MG63 (cell line): ENCODE measurements at places on chromosomes 16 and 17. TPM values are rescaled to one million over a fixed set of nuclear protein-coding genes. Genes with fewer than 3 reads are reported as not detected.

DNA sequence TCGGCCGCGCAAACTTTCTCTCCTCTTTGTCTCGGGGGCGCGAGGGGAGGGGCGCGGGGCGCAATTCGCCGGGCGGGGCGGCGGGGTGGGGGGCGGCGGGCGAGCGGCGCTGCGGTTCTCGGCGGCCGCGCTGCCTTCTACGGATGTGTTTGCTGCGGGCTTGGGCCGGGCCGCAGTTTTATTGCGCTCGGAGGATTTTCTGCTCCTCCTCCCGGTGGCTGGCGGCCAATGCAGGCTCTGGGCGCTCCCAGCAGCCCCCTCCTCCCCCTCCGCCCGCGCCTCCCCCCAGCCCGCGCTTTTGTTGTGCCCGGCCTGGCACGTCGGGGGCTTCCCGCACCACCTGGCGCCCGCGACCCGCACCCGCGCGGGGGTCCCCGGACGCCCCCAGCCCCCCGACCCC lies at the start of gene TIMP2:
TSS of gene TIMP2 (minus strand) at position 154 of the 400 bp plus-strand sequence. CDS start 299 bp downstream, outside the sequence.
- peak; percentile 90 for DNase-seq

DNA sequence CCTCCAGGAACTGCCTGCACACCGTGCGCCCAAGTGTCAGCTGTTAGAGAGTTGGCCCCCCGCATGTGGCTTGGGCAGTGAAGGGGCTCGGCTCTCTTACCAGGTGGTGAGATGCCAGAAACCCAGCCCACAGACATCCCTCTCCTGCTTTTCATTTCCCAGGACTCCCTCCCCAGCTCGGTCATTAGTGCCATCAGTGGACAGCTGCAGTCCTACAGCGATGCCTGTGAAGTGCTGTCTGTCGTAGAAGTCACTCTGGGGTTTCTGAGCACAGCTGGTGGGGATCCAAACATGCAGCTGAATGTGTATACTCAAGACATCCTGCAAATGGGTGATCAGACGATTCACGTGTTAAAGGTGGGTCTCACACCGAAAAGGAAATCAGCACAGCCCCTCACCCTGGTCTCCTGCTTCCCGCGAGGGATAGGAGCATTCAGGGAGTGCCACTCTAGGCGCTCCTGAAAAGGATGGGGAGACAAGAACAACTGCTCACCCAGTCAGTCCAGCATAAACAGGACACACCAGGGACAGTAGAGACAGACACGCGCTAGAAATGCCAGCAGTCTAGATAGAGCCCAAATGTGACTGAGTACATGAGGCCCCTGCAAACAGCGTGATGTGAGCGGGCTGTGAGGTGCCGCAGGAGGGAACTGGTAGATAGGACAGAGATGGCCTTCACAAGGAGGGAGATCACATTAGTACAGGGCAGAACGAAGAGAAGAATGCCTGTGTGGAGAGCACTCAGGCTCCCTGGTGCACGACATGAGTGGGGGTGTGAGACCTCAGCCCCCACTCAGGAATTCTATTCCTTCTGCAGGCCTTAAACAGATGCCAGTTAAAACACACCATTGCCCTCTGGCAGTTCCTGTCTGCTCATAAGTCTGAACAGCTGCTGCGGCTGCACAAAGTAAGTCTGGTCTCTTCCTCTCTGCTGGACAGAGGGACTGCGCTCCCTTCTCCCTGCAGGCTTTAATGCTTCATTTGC lies 25.7 kb upstream of the ENDOV start:
- no peak for DNase-seq

GRCh38 chr16:31700530-31701388 lies 172.8 kb upstream of the ZNF267 start:
- no peak for DNase-seq

GRCh38 chr16:30666681-30667080 lies 8.4 kb downstream of the FBRS start:
- no peak for DNase-seq

- DNase-seq, result no peak
These were observed 116.3 kb downstream of the SOX9 start for GRCh38 chr17:72236980-72237633.

The MPP3 gene
- 3.9 and 4.4 TPM in 2 replicates for total RNA-seq

GRCh38 chr17:33144837-33145236 lies 148.3 kb downstream of the ASIC2 start:
- no peak for DNase-seq

GRCh38 chr16:72464597-72465368 lies 292.8 kb upstream of the PMFBP1 start:
- no peak for DNase-seq

GRCh38 chr17:60229188-60229802 lies 79.5 kb downstream of the CA4 start:
- peak; percentile 23 for DNase-seq

The CD300LB gene
- not detected in 2 replicates for total RNA-seq

The NPIPB9 gene
- 0.46 TPM in 1 of 2 replicates, not detected in the other for total RNA-seq

DNA sequence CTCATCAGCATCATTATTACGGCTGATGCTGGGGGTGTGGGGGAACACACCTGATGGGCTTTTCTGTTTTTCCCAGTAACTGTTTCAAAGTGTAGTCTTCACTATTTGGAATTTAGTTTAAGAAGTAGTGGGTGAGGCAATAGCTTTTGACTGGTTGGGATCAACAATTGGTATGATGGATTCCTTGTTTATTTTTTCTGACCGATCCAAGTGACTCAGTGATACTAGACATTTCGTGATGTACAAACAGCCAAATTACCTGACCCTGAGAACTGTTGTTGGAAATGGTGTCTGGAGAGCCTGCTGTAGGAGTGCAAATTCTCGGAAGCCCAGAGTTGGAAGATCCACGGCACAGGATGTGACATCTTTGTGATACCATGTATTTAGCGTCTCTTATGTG lies 204.2 kb downstream of the PRKCA start:
- no peak for DNase-seq

DNA sequence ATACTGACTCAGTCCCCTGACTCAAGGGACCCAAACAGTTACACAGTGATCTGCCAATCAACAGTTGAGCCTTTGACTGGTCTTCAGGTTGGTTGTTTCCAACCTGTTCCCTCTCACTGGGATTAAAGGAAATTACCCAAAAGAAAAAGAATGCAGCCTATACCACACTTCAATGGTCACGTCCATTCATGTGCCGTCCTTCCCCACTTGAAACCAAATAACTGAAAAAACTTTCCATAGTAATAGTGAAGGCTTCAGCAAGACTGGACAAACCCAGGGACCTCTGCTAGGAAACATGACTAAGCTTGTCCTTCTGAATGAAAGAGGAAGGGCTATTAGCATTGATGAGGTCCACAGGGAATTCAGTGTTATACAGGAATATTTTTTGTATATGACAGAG lies 30.6 kb downstream of the MRPS23 start:
- DNase-seq, result no peak

- DNase-seq, result no peak
These were observed 63.3 kb downstream of the NXN start for GRCh38 chr17:916315-916714.

DNA sequence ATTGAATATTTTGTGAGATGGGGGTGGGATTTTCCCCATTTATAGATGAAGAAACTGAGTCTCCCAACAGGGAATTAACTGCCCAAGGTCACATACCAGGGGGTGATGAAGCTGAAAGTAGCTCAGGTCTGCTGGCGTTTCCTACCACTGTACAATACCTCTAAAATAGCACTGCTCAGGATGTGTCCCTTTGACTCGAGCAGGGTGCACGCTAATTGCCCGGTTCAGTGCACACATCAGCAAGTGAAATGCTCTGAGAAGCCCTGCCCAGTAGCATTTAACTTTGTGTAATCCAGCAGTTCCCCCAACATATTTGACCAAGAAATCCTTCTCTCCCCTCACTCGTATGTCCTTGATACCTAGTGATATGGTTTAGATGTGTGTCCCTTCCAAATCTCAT lies 50.1 kb upstream of the DDX52 start:
- no peak for DNase-seq

The ITGA2B gene
- total RNA-seq, result not detected in 2 replicates

The SLC12A3 gene
- total RNA-seq, result not detected in 2 replicates

GRCh38 chr16:75495076-75495674 lies at the start of gene CHST6:
CHST6 (minus strand) TSS chr16:75495441; CDS start chr16:75479828, 15,613 bp downstream.
- DNase-seq, result no peak

The ARL5C gene
- total RNA-seq, result not detected in 2 replicates

DNA sequence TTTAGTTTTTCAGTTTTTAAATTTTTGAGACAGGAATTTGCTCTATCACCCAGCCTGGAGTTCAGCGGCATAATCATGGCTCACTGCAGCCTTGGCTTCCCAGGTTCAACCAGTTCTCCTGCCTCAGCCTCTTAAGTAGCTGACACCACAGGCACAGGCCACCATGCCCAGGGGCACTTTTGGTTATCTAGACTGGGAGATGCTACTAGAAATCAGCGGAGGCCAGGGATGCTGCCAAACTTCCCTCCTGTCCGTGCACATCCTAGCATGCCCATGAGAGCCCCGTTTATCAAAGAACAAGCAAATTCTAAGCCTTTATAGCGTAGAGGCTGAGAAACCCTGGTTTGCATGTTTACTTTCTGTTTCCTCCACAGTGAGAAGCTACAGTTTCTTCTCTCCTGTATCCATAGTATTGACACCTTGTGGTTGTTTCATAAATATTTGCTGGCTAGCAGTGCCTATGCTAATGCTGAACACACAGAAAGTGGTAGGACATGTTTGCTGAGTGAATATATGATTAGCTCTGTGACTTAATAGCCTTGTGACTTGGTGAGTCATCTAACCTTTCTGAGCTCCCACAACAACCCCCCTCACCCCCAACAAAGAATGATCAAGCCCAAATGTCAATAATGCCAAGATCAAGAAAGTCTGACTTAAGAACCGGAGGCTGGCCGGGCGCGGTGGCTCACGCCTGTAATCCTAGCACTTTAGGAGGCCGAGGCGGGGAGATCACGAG lies 39.2 kb upstream of the MAF start:
- no peak for DNase-seq

GRCh38 chr16:68444056-68444657 lies 4.2 kb downstream of the SMPD3 start:
- DNase-seq, result peak; percentile 5

The PAFAH1B1 gene
- total RNA-seq, result 66.4 and 179 TPM in 2 replicates

GRCh38 chr17:75945211-75945610 lies 4.4 kb upstream of the FBF1 start:
- DNase-seq, result no peak

The CDK5R1 gene
- total RNA-seq, result 0.49 and 0.72 TPM in 2 replicates

The DHRS13 gene
- total RNA-seq, result 10.3 and 12.0 TPM in 2 replicates
